ENCODE measurements at places on chromosomes 11 and 22.

GRCh38 chr11:131802440-131803115 is 432.2 kb downstream of the NTM start:
- no peak for DNase-seq

DNA sequence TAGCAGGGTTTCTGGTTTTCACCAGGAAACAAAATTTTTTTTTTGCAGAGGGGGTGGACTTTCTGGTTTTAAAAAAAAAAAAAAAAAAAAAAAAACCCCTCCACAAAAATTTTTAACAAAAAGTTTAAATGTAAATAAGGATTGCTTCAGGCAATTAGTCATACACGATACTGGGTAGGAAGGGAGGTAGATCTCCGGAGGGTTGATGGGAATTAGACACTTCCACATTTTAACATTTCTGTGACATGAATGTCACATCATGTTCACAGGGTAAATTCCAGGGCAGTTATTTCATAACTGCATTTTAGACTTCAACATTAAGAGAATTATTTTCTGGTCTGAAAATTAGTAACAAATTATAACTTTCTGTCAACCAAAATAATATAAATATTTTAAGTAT is 15.9 kb downstream of the NUP98 start:
- DNase-seq = no peak

DNA sequence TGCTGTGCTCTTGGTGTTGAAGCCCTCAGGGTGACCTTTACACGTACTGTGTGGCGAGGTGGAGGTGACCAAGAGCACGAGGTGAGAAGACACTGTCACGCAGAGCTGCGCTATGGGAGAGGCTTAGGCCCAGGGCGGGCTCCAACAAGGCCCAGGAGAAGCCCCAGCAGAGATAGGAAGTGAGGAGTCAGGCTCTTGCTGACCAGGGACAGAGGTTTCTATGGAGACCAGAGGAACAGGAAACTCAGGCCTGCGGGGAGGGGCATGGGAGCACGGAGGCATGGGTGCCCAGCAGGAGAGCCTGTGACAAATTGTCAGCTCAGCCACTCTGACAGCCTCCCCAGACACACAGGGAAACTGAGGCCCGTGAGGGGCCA is 15.8 kb downstream of the DGKZ start:
- no peak for DNase-seq

DNA sequence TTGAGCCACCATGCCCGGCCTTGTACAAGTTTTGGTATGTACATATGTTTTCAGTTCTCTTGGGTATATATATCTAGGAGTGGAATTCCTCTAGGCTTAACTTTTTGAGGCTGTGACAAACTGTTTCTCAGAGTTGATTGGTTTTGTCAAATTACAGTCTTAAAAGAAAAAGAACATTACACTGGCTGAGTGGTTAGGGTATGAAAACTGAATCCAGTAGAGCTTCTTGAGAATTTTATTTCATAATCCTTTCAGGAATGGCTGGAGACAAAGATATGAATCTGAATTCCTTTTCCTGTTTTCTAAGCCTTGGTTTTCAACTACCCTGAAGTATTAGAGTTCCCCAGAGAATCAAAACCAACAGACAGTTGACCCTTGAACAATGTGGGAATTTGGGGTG is 6.5 kb downstream of the METTL15 start:
- no peak for DNase-seq

DNA sequence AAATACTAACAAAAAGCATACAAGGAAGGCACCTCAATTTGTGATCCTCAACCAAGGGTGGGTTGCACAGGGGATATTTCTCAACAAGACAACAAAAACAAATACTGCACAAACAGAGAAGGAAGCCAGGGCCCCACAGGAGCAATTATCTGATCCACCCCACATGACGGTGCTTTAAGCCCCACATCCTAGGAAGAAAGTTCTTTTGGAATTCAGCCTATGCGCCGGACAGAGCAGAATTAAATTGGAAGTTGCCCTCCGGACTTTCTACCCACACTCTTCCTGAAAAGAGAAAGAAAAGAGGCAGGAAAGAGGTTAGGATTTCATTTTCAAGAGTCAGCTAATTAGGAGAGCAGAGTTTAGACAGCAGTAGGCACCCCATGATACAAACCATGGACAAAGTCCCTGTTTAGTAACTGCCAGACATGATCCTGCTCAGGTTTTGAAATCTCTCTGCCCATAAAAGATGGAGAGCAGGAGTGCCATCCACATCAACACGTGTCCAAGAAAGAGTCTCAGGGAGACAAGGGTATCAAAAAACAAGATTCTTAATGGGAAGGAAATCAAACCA is 40.6 kb downstream of the OSBP start:
- DNase-seq = no peak

DNA sequence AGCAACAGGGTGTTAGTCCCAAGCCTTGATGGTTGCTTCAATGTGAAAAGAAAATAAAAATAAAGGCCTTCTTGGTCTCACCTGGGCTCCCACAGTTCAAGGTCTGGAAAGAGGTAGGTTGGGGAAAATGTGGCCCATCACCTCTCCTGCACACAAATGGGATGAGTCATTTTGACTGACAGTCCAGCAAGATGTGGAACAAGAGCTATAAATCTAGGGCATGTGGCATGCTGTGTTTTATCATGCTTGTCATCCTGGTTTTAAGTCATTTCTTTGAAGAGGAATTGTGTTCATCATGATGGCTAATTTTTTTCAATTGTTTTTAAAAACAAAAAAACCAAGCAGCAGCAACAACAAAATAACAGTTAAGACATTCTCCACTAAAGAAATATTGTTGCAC is 503.7 kb downstream of the NTM start:
- no peak for DNase-seq

- no peak for DNase-seq
These were observed 24.9 kb downstream of the LRRC10B start for GRCh38 chr11:61533401-61533800.

Measured in stimulated activated CD4-positive, alpha-beta T cell treated with anti-CD3 and anti-CD28 coated beads, Interleukin-4, amount 100 ng/mL, for 48 hours (primary cell).